ENCODE measurements at places on chromosomes 12 and 14. TPM values are rescaled to one million over a fixed set of nuclear protein-coding genes. Genes with fewer than 3 reads are reported as not detected.

Gene GALNT16
- total RNA-seq: not detected

Gene NDUFA12
- 163 TPM for total RNA-seq

Gene PLEKHG3
- 36.1 TPM for total RNA-seq

Gene BBS10
- 4.5 TPM for total RNA-seq

Gene TTC6
- total RNA-seq: not detected

Gene DPPA3
- total RNA-seq: not detected

Gene ARHGDIB
- total RNA-seq: 1,398 TPM

Gene GPR68
- 23.9 TPM for total RNA-seq

Gene KIF5A
- 0.58 TPM for total RNA-seq

Gene PLD4
- total RNA-seq: not detected

Gene POTEG
- total RNA-seq: not detected

Gene SLC41A2
- total RNA-seq: 0.82 TPM

Gene OR4M1
- not detected for total RNA-seq

Gene AGAP2
- 66.7 TPM for total RNA-seq

Gene SCN8A
- total RNA-seq: 0.43 TPM

Gene GNS
- total RNA-seq: 30.2 TPM

Gene FLRT2
- not detected for total RNA-seq

Gene TMEM229B
- total RNA-seq: 15.2 TPM

Gene MYH6
- total RNA-seq: not detected

Gene EIF2B2
- 45.5 TPM for total RNA-seq

Gene KLHL33
- total RNA-seq: 0.13 TPM

Gene PRPF40B
- total RNA-seq: 13.0 TPM

Gene SMCO3
- total RNA-seq: not detected

Gene STXBP6
- total RNA-seq: not detected

Gene BCL11B
- total RNA-seq: 105 TPM

Gene DCD
- not detected for total RNA-seq

Gene GABARAPL1
- total RNA-seq: 9.0 TPM

Gene HAL
- 0.70 TPM for total RNA-seq

Gene DLK1
- total RNA-seq: not detected

Gene SSPN
- total RNA-seq: not detected

Gene KRT6C
- not detected for total RNA-seq

Gene KLRC4
- not detected for total RNA-seq

Gene IFI27
- total RNA-seq: 3.4 TPM

Gene FAIM2
- total RNA-seq: 0.05 TPM

Gene FAM186B
- total RNA-seq: 0.19 TPM

Gene DLGAP5
- total RNA-seq: 68.5 TPM

Gene ERG28
- total RNA-seq: 20.9 TPM

Gene GPR162
- total RNA-seq: 0.23 TPM

Gene RAPGEF3
- 0.15 TPM for total RNA-seq

Gene CCDC196
- not detected for total RNA-seq

Gene RERGL
- not detected for total RNA-seq

Gene SPIC
- not detected for total RNA-seq

Gene TAS2R13
- 0.48 TPM for total RNA-seq

Gene KRT75
- total RNA-seq: not detected

Gene CLEC2A
- not detected for total RNA-seq

Gene CLEC12A
- 0.53 TPM for total RNA-seq

Gene PLXNC1
- 46.8 TPM for total RNA-seq

Gene TMEM119
- total RNA-seq: 0.53 TPM

Gene OR6C2
- total RNA-seq: not detected

Gene FOXN4
- not detected for total RNA-seq

Gene CLEC14A
- total RNA-seq: not detected

Gene FZD10
- not detected for total RNA-seq

Gene TCTN2
- 3.2 TPM for total RNA-seq

Gene DTX1
- total RNA-seq: 0.10 TPM

Gene CLEC9A
- not detected for total RNA-seq

Gene ADAM20
- total RNA-seq: 0.22 TPM
